ENCODE measurements at places on chromosomes 3 and 15.

- DNase-seq = no peak
These were observed 57.2 kb downstream of the NIPA2 start for GRCh38 chr15:22895465-22896190.

GRCh38 chr3:124935794-124936542 is 1.4 kb upstream of the MUC13 start:
- DNase-seq = no peak

- no peak for DNase-seq
These were observed 32.0 kb upstream of the CCDC80 start for GRCh38 chr3:112672716-112673541.

GRCh38 chr3:11509173-11510000 is 134.3 kb downstream of the VGLL4 start:
- DNase-seq = no peak

- DNase-seq = no peak
These were observed 187.4 kb upstream of the LINGO1 start for GRCh38 chr15:77819851-77820728.

GRCh38 chr3:157544501-157545130 is 41.4 kb upstream of the VEPH1 start:
- no peak for DNase-seq

GRCh38 chr3:8663177-8664061 is 18.8 kb upstream of the SSUH2 start:
- peak; percentile 20 for DNase-seq

GRCh38 chr3:124333931-124334640 is 342.2 kb upstream of the ROPN1 start:
- DNase-seq = no peak

- DNase-seq = peak; percentile 2
These were observed 65.6 kb downstream of the SYNPR start for GRCh38 chr3:63343674-63344073.

GRCh38 chr3:5191555-5192304 is 4.2 kb downstream of the EDEM1 start:
- DNase-seq = no peak

- DNase-seq = no peak
These were observed 31.6 kb downstream of the MED12L start for GRCh38 chr3:151117047-151117446.

- no peak for DNase-seq
These were observed 724.9 kb upstream of the ARRDC4 start for GRCh38 chr15:97235611-97235985.

- no peak for DNase-seq
These were observed 34.5 kb downstream of the ICE2 start for GRCh38 chr15:60444289-60444912.

DNA sequence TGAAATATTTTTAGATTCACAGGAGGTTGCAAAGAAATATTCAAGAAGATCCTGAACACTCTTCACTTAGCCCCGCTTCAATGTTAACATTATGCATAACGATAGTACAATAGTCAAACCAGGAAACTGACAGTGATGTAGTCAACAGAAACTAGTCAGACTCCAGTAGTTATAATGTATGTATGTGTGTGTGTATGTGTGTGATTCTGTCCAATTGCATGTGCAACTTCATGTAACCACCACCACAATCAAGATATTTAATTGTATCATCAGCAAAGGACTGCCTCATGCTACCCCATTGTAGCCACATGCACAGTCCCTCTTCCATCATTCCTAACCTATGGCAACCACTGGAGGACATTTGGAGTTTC is 77.9 kb downstream of the APBA2 start:
- no peak for DNase-seq

- no peak for DNase-seq
These were observed 13.1 kb upstream of the SKOR1 start for GRCh38 chr15:67812241-67812644.

DNA sequence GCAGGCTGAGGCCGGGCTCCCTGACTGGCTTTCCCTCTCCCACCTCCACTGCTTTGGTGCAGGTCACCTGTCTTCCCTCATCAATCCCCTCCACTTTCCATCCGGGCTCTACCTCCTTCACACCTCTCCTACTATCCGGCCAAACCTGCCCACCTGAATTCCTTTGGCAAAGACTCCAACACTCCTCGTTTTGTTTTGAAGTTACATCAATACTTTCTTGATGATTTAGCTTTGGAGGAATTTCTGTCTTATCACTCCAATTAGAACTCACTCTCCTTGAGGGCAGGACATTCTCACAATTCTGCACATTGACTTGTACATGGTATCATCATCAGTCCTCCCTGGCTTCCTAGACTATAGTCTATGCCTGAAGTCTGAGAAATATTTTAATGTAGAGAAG is 20.4 kb downstream of the LDHAL6B start:
- DNase-seq = no peak

GRCh38 chr3:166663194-166663593 is 716.9 kb downstream of the ZBBX start:
- DNase-seq = no peak

DNA sequence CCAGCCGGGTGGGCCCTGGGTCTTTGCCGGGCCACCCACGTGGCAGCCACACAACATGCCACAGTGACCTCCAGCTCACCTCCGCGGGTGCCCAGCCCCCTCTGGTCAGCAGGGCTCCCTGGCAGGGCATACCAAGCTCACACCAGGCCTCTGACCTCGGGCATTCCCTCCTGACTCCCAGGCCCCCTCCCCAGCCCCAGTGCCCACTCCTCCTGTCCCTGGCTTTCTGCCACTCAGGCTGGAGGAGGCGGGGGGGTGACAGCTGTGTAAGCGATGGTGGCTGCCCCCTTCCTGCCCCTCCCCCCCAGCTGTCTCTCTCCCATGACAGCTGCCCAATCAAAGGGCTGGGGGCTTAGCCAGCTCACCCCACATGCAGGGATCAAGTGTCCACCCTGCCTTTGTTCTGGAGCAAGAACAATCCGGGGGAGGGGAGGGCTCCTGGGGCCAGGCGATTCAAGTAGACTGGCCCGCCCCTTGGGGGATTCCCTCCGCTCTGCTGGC is 3.3 kb downstream of the PCBP4 start:
- DNase-seq = no peak

GRCh38 chr15:33091983-33092693 is 102.4 kb downstream of the FMN1 start:
- DNase-seq = no peak

- no peak for DNase-seq
These were observed 13.2 kb downstream of the EPHB3 start for GRCh38 chr3:184574515-184575417.

DNA sequence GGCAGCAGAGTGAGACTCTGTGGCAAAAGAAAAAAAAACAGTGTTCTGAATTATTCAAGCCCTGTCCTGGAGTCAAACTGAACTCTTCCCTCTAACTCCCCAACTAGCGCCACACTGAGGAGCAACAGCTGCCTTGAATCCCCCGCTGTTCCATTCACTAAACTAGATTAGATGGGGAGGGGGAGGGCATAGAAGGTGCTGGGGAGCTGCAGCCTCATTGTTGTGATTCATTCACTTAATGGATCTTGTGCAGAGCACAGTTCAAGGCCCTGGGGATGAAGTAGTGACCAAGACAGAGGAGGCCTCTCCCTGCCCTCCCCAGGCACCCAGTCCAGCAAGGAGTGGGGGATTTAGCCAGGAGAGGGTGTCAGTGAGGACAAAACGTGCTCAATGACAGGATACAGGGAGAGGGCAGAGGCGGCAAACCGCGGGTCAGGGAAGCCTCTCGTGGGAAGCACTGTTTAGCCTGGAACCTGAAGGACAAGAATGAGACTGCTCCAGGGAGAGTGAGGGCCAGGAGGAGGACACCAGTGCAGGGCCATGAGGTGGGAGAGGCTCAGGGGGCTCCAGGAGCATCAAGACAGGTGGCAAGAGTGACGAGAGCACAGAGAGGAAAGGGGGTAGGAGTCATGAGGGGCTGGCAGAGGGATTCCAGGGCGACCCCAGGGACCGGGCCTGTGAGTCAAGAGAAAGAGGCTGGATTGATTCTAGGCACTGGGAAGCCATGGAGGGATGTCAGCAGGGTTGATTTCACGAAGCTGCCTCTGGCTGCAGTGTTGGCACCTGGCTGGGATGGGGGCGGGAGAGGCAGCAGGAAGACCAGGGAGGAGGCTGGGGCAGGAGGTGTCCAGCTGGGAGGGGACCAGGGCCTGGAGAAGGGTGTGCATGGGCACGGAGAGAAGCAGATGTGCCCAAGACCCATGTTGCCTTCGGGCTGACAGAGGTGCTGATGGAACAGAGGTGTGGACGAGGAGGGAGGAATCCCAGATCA is 31.4 kb downstream of the ALS2CL start:
- no peak for DNase-seq

DNA sequence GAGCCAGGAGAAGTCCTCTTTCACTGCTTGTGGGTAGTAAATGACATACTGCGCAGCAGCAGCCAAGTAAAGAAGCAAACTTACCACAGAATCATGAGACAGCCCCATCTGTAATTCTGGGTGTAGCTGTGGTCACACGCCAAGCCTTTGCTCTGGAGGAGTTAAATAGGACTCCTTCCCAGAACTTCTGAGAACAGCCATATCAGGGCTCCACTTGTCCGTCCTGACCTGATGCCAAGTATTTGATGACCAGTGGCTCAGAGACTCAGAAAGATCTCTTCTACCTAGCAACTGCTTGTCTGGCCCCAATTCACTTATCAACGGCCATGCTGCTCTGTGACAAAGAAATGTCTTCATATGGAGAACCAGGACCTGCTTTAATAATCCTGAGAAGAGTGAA is 20.6 kb upstream of the GOLIM4 start:
- DNase-seq = no peak

GRCh38 chr3:30467596-30468238 is 138.7 kb upstream of the TGFBR2 start:
- no peak for DNase-seq

GRCh38 chr15:77768107-77768506 is 135.4 kb upstream of the LINGO1 start:
- DNase-seq = no peak

DNA sequence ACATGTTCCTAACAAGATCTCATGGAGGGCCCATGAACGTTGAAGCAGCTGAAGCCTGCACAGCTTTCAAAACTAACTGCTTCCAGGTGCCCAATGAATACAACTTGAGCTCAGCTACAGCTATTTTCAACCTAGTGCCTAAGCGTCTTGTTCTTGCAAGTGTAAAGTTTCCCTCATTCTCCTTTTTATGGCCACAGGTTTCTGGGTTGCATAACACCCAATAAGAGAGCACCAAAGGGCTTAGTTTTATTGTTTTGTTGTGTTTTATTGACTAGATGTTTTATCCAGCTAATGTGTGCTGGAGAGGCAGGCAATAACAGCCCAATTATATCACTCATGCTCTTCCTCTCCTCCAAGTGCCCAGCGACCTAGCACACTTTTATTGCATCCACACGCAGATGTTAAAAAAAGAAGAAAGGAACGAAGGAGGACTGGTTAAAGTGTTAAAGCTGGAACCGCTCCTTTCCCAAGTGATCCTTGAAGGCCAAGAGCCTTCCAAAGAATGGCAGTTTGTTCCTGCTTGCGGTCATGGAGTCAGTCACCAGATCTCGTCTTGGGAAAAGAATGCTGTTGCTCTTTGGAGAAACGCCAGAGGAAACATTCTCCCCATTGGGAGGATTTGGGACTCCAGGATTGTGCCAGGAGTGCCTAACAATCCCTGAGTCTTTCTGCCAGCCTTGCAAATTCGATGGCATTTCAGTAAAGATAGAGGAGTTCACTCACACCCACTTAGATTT is 156.9 kb downstream of the MEX3B start:
- no peak for DNase-seq

- DNase-seq = no peak
These were observed 39.9 kb downstream of the FEM1B start for GRCh38 chr15:68317281-68318007.

DNA sequence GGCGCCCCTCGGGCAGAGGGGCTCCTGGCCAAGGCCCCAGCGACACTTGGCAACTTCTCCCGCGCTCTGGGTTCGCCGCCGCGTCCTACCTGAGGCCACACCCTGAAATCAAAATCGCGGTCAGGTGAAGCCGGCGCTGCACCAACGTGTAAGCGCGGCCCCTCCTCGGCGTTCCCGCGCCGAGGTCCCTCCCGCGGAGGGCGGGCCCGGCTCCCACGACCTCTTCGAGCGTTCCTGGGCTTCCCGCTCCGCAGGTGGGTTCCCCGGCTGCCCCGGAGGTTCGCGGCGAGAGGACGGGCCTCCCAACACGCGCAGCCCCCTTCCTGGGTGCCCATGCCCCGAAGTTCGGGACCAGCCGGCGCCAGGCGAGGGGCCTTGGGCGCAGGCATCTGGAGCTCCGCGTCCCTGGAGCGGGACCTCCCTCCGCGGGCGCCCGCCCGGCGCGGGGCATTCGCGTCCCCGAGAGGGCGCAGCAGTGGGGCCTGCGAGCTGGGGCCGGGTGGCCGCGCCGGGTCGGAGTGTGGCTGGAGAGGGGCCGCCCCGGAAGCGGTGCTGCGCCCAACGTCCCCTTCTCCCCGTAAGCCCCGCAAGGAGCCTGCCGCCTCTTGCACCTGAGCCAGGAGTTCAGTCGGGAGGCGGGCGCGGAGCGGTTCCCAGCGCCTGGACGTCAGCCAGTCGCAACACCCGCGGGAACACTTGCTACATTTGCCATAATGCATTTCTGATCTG is 13.7 kb downstream of the PAK6 start:
- no peak for DNase-seq

DNA sequence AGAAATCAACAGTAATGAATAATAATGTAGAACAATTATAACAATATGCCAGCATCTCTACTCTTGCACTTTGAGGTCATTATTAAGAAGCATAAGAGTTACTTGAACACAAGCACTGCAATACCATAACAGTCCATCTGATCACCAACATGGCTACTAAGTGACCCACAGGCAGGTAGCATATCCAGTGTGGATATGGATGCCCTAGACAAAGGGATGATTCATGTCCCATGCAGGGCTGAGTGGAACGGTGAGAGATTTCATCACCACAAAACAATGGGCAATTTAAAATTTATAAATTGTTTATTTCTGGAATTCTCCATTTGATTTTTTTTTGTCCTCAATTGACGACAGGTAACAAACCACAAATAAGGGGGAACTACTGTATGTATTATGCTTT is 107.7 kb upstream of the TSC22D2 start:
- DNase-seq = no peak

DNA sequence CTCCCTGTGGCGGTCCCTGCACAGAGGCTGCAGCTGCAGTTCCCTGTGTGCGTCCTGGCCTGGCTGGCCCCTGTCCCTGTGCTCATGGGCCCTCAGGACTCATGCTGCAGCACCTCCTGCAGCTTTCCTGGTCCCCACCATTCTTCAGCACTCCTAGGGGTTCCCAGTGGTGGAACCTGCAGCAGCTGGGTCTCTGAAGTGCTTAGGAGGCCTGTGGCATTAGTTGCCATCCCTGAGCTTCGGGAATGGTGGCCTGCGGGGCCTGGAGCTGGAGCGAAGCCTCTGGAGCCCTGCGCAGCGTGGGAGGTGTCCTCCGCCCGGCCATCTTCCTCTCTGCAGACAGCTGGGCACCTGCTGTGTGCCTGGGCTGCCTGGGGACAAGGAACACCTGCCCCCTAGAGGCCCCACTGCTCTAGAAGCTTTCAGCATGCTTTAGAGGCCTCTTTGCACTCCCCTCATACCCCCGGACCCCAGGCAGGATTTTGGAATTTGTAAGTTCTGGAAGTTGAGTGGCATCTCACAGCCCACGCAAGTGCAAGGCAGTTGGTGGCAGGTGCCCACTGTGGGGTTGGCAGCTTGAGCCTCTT is 13.1 kb downstream of the PLXNA1 start:
- DNase-seq = no peak
